Muscle of back (tissue), 13 donors: ENCODE measurements at places on chromosomes 4 and X. TPM values are rescaled to one million over a fixed set of nuclear protein-coding genes. Genes with fewer than 3 reads are reported as not detected.

Gene RASL11B
- polyA plus RNA-seq = 9.7 TPM

Gene SHISA3
- polyA plus RNA-seq = 5.8 TPM

Gene ARMCX4
- polyA plus RNA-seq = 37.5 TPM

Gene SSX2B
- polyA plus RNA-seq = not detected

Gene FAM236B
- not detected for polyA plus RNA-seq

Gene BTC
- polyA plus RNA-seq = 4.9 TPM

Gene JADE3
- polyA plus RNA-seq = 4.1 TPM

Gene GYG2
- polyA plus RNA-seq = 5.7 TPM

Gene DMRTC1
- not detected for polyA plus RNA-seq

Gene CYSLTR1
- polyA plus RNA-seq = 6.2 TPM

Gene CABS1
- not detected for polyA plus RNA-seq

Gene GC
- not detected for polyA plus RNA-seq

Gene C4orf51
- not detected for polyA plus RNA-seq

Gene GLUD2
- polyA plus RNA-seq = 2.5 TPM

Gene GASK1B
- polyA plus RNA-seq = 70.6 TPM

Gene CCDC110
- 2.1 TPM for polyA plus RNA-seq

Gene P2RY8
- 0.17 TPM for polyA plus RNA-seq

Gene ATP1B4
- 259 TPM for polyA plus RNA-seq

Gene DCLK2
- 7.7 TPM for polyA plus RNA-seq

Gene SPON2
- 35.8 TPM for polyA plus RNA-seq

Gene TMPRSS11F
- polyA plus RNA-seq = not detected

Gene HSFX3
- polyA plus RNA-seq = 0.70 TPM

Gene ETNPPL
- not detected for polyA plus RNA-seq

Gene PRR32
- polyA plus RNA-seq = 103 TPM

Gene TLR3
- 1.6 TPM for polyA plus RNA-seq

Gene SERTM2
- 0.23 TPM for polyA plus RNA-seq

Gene CSAG1
- polyA plus RNA-seq = not detected

Gene CLDN24
- polyA plus RNA-seq = not detected

Gene NXF2B
- polyA plus RNA-seq = not detected

Gene ACSL1
- 40.2 TPM for polyA plus RNA-seq

Gene SMARCA1
- polyA plus RNA-seq = 78.7 TPM

Gene EDA
- polyA plus RNA-seq = 28.5 TPM

Gene HERC5
- polyA plus RNA-seq = 2.7 TPM

Gene KIT
- 9.0 TPM for polyA plus RNA-seq

Gene MAEA
- 27.1 TPM for polyA plus RNA-seq

Gene TEX13C
- 0.04 TPM for polyA plus RNA-seq

Gene WAS
- polyA plus RNA-seq = 8.0 TPM

Gene TMEM255A
- 8.1 TPM for polyA plus RNA-seq

Gene ASB12
- 24.5 TPM for polyA plus RNA-seq

Gene XKRX
- not detected for polyA plus RNA-seq

Gene HHIP
- 4.5 TPM for polyA plus RNA-seq

Gene NR3C2
- 15.3 TPM for polyA plus RNA-seq

Gene RHOH
- 6.5 TPM for polyA plus RNA-seq

Gene DCUN1D4
- 20.6 TPM for polyA plus RNA-seq

Gene CT45A3
- polyA plus RNA-seq = 5.5 TPM

Gene NRK
- 228 TPM for polyA plus RNA-seq

Gene ADH1C
- polyA plus RNA-seq = 4.5 TPM

Gene ERAS
- polyA plus RNA-seq = not detected
